Activated T-cell treated with anti-CD3 and anti-CD28 coated beads, Interleukin-2, amount 50 U/mL, for 1 hour (primary cell): ENCODE measurements at places on chromosomes 5 and 9.
A peak's percentile ranks its signal among the peaks of the same experiment; 100 is the strongest.

DNA sequence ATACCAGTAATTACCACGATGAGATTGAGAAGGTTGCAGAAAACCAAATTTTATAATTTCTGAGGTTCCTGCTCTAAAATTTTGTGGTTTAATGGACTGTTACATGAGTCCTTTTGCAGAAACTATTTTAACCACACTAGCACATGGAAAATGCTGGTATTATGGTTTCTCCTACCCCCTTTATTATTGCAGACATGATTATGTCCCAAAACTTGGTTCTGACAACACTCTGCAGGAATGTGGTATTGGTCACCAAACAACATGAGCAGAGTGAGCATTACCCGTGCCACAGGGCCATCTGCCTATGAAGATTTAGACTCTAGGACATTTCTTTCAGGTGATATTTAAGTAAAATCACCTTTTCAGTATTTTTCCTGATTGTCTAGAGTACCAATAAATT, 2.8 kb upstream of the ECM2 start:
- no peak for DNase-seq

- no peak for DNase-seq
Measured at GRCh38 chr5:12883395-12883794, 979.1 kb upstream of the CTNND2 start.

- no peak for DNase-seq
Measured at GRCh38 chr5:151040211-151040747, 19.9 kb downstream of the GPX3 start.

DNA sequence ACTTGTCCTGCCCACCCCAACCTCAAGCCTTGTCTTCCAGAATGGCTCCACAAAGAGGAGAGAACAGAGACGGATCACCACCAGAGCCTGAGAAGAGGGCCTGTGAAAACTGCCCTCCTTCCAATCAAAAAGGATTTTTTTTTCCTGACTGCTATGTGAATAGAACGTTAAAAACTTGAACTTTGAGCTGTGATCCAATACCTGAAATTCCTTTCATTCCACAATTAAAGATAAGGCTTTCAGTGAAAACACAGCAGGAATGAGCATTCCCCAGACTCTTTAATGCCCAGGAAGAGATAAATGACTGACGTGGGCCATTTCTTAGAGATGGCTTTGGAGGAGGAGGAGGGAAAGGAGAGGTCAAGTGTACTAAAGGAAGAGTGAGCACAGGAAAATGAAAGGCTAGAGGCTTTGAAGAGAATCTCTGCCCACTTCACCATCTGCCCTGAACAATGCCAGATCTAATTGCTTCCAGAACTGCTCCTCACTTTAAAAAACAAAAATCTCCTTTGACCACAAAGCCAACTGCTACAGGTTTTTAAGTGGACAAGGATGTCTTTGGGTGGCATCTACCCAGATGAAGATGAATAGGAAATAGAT, 177.9 kb upstream of the MAP3K1 start:
- no peak for DNase-seq

DNA sequence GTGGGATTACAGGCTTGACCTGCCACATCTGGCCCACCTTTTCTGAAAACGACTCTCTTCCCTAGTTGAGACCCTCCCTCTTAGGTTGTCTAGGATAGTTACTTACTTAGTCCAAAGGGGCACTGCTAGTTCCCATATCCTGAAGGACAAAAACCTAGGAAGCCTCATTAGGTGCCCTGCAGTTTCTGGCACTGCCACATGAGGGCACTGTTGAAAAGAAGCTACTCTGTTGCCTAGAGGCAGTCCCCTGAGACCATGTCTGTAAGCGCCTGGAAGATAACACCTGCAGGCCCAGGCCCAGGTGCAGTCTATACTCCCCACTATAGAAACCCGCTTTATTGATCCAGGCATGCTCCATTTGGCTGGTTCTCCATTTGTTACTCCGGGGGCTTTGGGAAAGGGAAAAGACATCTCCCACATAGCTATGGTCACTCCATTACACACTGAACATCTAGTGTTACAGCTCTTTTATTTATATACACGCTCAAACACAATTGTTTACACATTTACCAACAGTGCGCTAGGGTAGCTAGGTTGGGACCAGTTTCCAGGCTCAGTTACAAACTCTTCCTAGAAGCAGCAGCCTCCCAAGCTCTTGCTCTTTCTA, 73.4 kb upstream of the PPARGC1B start:
- DNase-seq, result peak; percentile 29

DNA sequence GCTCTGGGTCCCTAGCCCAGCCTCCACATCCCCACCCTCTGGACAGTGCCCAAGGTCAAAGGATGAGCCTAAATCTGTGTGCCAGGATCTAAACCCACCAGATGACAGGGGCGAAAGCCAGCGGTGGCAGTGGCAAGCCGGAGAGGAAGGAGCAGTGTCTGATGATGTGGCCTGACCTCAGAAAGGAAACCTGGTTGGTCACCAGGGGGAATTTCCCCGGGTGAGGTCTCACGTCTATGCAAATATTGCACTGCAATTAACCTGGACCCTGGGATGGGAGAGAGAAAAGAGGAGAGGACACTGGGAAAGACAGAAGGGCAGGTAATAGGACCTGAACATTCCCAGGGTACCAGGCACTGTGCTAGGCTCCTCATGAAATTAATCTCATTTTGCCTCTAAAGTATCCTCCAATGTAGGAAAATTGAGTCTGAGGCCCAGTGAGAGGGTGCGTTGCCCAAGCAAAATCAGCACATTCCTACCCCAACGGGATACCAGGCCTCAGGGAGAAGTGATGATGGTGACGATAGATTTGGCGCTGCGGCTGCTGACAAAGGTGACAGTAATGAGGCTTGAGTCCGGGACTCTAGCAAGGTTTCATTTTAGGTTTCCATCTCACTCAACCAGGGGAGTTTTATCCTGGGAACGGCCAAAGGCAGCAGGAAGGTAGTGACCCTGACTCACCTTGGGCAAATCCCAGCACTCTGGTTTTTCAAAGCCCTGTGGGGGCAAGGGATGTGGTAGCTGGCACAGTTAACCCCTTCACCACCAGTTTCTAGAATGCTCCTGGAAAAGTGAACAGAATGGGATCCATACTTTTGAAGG, 13.4 kb upstream of the TNIP1 start:
- peak; percentile 48 for DNase-seq

DNA sequence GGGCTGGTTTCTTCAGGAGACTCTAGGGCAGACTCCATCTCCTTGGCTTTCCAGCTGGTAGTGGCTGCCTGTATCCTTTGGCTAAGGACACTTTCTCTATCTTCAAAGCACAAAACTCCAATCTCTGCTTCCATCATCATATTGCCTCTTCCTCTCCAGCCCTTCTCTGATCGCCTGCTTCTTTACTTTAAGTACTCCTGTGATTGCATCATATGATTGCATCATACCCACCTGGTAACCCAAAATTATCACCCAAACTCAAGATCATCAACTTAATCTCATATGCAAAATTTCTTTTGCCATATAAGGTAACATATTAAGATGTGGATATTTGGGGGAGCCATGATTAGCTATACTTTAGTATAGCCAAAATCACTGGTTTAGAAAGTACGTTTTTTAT, 1092.6 kb upstream of the CDH6 start:
- no peak for DNase-seq
